Right lung (tissue), 10 donors: ENCODE measurements at places on chromosomes 4 and X. TPM values are rescaled to one million over a fixed set of nuclear protein-coding genes. Genes with fewer than 3 reads are reported as not detected.

Gene ENPEP
- 45.5 TPM for polyA plus RNA-seq

Gene ZNF630
- polyA plus RNA-seq, result 5.8 TPM

Gene PPP4R3C
- not detected for polyA plus RNA-seq

Gene ODAPH
- 0.08 TPM for polyA plus RNA-seq

Gene FAM47A
- polyA plus RNA-seq, result not detected

Gene TRMT44
- 17.0 TPM for polyA plus RNA-seq

Gene DIPK2B
- 35.6 TPM for polyA plus RNA-seq

Gene SNCA
- 52.6 TPM for polyA plus RNA-seq

Gene CSAG3
- polyA plus RNA-seq, result not detected

Gene SPP1
- polyA plus RNA-seq, result 78.2 TPM

Gene HELT
- not detected for polyA plus RNA-seq

Gene ZNF275
- polyA plus RNA-seq, result 16.4 TPM

Gene STX18
- 59.7 TPM for polyA plus RNA-seq

- DNase-seq, result no peak
These were observed 897.0 kb downstream of the ARAP2 start for GRCh38 chr4:35347276-35347675.

DNA sequence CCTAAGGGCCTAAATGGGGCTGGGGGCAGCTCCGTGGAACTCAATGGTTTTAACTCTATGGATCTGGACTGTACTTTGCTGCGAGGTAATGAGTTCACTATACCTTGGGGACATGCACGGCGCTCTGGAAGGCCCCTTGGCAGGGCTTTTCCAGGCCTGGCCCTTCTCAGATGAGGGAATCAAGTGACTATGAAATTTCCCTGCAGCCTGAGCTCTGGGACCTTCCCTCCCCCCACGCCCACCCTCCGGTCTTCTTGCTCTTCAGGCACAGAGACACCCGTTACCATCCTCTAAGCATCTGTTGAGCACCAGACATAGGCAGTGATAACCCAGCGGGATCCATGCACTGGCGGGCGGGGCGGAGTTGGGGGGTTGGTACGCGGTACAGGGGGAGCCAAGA, 109.2 kb downstream of the PSAPL1 start:
- DNase-seq, result no peak

DNA sequence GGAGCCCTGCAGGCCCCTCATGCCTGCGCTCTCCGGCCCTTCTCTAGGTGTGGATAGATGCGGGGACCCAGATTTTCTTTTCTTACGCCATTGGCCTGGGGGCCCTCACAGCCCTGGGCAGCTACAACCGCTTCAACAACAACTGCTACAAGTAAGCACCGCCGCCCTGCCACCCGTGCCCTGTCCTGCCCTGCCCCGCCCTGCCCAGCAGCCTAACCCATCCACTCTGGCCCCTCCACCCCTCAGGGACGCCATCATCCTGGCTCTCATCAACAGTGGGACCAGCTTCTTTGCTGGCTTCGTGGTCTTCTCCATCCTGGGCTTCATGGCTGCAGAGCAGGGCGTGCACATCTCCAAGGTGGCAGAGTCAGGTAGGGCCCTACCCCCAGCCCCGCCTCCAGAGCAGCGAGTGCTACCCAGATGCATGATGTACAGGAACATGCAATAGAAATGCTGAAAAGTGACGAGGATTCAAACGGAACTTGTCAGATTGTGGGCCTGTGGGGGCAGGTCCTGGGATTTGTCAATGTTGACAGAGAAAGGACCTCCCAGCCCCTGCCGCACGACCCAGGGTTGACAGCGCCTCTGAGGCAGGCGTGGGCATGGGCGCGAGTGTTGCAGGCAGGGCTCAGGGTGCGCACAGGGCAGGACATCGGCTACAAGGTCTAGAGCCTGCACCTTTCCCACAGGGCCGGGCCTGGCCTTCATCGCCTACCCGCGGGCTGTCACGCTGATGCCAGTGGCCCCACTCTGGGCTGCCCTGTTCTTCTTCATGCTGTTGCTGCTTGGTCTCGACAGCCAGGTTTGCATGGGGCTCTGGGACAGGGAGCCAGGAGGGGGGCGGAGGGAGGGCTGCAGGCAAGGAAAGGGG, 5.7 kb downstream of the SLC6A8 start:
- DNase-seq, result no peak

DNA sequence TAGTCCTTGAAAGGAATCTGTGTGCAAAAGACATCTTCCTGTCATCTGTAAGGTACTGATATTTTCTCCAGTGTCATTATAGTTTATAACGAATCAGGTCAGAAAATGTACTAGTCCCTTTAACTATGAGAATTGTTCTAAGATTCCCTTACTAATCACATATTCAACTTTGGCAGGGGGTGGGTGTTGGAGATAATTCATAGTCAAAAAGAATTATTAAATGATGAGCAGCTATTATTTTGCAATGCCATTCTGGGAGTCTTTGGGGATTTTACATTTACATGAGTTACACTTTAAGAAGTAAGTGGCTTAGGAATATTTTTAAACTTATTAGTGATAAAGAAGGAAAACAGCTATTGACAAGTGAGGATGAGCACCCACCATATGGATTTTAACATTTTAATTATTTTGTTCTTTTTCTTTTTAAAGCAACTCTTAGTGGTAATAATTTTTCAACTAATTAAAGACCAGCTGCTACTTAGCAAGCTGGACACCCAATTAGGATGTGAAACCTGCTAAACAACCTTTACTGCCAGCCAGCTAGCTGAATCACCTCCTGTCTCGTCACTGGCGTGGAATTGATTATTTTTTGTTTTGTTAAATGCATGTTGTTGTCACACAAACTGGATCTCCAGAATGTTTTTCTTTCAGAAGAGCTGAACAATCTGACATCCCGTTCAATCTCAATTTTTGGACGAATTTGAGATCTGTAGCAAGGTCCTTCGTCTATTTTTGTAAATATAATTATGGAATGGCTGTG, 219.2 kb downstream of the ARAP2 start:
- no peak for DNase-seq

DNA sequence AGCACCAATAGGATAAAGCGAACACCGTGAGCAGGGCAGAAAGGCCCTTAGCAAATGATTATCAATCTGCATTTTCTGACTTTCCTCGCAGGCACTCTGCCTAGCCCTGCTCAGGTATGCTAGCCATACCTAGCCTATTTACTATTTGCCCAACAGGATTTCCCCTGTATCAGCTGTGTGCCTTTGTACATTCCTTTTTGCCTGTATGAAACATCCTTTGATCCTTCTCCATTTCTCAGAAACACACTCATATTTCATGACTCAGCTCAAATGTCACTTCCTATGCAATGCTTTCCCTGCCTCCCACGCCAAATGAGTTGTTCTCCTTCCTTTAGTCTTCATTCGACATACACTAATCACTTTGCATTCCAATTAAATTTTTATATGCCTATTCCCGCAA, 37.2 kb downstream of the PCDH7 start:
- DNase-seq, result no peak

DNA sequence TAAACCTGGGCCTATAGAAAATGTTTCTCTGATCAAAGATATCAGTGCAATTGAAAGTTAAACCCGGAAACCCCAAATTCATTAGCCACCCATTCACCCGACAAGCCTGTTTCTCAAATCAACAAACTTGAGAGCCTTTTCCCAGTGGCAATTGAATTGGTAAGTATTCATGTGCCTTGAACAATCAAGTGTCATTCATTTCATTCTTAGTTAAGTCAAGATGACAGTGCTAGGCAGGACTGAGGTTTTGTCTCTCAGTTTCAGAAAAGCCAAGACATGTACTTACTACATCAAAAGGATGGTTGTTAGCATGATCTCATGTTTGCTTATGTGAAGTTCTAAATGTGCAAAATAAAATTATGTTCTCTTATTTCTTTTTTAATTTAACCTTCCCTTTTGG, 32.3 kb downstream of the CC2D2A start:
- DNase-seq, result no peak

- DNase-seq, result no peak
These were observed 371.7 kb downstream of the AFF2 start for GRCh38 chrX:148872161-148872535.

- DNase-seq, result no peak
These were observed 339.8 kb downstream of the PAPSS1 start for GRCh38 chr4:107380190-107380589.

DNA sequence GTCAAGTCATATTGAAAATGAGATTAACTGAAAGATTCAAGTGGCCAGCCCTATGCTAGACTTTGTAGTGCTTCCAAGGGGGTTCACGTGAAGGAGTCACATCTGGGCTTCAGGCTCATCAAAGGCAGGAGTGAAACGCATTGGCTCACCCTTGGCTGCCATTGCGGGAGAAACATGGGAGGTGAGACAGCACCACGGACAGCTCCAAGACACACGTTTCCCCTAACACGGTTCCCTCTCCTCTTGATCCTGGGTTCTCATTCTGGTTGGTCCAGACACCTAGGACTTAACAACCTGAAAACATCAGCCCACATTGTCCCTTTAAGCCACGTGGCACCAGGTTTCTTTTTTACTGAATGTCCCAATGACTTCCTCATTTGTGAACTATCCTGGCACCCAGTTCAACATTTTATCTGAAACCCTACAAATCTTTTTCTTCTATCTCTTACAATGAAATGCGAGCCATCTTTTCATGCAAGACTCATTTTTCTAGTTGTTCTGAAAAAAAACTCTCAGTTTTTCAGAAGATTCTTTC, 279.0 kb upstream of the VCX3A start:
- DNase-seq, result no peak

DNA sequence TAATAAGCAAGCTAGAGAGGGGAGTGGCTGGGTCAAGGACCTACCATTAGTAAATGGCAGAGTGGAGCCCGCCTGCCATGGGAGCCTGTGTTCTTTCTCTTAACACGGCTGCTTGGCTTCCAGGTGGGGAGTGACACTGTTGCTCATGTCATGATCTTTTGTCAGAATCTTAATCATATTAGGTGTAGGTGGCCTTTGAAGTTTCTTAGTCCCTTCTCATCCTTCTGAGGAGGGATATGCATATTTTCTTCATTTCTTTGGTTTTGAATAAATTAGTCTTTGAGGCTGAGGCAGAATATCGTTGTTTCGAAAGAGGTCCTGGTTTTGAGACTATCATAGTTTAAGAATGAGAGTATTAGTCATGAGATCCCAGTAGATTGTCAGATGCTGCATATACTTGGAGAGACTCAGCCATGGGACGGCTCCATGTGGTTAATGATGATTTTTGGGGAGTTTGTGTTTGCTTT, 28.9 kb downstream of the SNX25 start:
- no peak for DNase-seq

DNA sequence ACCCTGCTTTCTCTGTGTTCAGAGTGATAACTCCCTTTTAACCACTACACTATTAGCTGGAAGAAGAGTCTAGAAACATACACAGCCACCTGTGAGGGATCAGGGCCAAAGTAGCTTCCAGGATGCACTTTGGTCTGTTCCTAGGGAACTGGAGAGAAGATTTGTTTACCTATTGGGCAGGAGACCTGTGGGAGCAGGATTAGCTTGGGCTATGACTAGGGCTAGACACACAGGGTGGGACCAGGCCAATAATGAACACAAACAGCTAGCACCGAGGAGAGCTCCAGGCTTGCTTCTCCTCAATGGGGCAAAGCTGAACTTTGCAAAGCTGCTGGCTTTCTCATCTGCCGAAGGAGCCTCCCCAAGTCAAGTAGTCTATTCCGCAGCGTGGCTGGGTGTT, 24.4 kb upstream of the MAP7D3 start:
- DNase-seq, result no peak

GRCh38 chr4:151276787-151277562, at the start of gene PRSS48:
PRSS48 (plus strand) TSS chr4:151277161; CDS start chr4:151277173, 12 bp downstream.
- DNase-seq, result peak; percentile 22

GRCh38 chr4:142378179-142378578, 467.9 kb downstream of the INPP4B start:
- no peak for DNase-seq

DNA sequence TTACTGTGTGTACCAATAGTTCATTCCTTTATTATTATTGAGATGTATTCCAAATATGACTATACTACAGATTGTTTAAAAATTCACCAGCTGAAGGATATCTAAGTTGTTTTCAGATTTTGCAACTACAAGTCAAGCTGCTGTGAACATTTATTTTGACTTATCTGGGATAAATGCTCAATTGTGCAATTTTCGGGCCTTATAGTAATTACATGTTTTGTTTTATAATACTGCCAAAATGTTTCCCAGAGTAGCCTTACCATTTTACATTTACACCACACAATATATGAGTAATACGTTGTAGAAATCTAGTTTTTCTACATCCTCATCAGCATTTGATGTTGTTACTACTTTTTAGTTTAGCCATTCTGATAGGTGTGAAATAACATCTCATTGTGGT, 179.6 kb downstream of the ANTXR2 start:
- DNase-seq, result peak; percentile 42

GRCh38 chr4:99755223-99755944, 61.2 kb upstream of the DAPP1 start:
- no peak for DNase-seq

DNA sequence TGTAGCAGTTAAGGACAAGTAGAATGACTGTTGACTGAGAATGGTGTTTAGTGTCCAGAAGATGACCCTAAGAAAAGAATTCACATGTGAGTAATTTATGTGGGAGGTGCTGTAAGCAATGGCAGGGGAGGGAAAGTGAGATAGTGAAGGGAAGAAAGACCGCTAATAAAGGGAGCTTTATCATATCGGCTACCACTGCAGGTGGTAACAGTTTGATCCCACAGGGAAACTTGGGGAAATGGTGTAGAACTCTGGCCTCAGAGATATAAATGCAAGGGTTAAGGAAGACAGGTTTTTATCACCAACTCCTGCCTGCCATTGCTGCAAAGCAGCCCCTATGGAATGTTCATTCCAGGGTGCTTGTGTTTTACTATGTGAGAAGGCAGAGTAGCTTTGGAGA, 489.6 kb downstream of the STPG2 start:
- DNase-seq, result no peak
